Spinal cord (tissue), 10 donors: ENCODE measurements at places on chromosomes 2 and 18. TPM values are rescaled to one million over a fixed set of nuclear protein-coding genes. Genes with fewer than 3 reads are reported as not detected.
A peak's percentile ranks its signal among the peaks of the same experiment; 100 is the strongest.

DNA sequence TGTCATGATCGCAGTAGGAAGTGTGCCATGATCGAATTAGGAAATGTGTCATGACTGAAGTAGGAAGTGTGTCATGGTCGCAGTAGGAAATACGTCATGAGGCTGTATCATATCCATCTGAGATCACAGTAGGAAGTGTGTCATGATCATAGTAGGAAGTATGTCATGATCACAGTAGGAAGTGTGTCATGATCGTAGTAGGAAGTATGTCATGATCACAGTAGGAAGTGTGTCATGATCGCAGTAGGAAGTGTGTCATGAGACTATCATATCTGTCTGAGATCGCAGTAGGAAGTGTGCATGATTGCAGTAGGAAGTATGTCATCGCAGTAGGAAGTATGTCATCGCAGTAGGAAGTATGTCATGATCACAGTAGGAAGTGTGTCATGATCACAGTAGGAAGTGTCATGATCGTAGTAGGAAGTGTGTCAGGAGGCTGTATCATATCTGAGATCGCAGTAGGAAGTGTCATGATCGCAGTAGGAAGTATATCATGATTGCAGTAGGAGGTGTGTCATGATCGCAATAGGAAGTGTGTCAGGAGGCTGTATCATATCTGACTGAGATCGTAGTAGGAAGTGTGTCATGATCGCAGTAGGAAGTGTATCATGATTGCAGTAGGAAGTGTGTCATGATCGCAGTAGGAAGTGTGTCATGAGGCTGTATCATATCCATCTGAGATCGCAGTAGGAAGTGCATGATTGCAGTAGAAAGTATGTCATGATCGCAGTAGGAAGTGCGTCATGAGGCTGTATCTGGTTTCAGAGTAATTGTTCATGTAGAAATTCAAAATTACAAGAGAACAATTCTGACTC is 56.4 kb upstream of the NFATC1 start:
- no peak for DNase-seq

Gene SULT1C4
- polyA plus RNA-seq, result 35.1 TPM

GRCh38 chr2:6992794-6993228 is 75.6 kb downstream of the RNF144A start:
- DNase-seq, result no peak

Gene DSG1
- 0.17 TPM for polyA plus RNA-seq

DNA sequence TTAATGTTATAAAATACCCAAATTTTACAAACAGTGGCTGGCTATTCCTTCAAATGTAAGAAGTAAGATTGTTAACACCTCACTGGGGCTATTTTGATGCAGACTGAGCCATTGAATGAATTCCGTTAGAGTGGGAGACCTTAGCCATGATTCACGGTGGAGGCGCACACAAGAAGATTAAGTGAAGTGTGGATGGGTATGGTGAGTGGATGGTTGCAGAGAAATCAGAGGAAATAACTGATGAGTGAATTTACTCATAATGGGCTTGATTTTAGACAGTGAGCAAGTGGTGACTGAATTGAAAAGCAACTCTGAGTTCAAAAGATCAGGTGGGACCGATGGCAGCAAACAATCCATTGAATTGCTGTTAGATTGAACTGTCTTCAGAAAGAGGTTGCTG is 75.0 kb downstream of the NRP2 start:
- DNase-seq, result no peak

GRCh38 chr2:138814123-138814898 is 34.1 kb upstream of the NXPH2 start:
- no peak for DNase-seq

- DNase-seq, result no peak
Observed at GRCh38 chr2:227674485-227674884, 7.9 kb downstream of the SCYGR5 start.

GRCh38 chr18:41845563-41845962 is 109.5 kb upstream of the PIK3C3 start:
- no peak for DNase-seq

GRCh38 chr18:25350489-25351251 is 1.3 kb downstream of the ZNF521 start:
- DNase-seq, result peak; percentile 61

GRCh38 chr2:68059784-68060525 is 2.8 kb downstream of the C1D start:
- DNase-seq, result no peak

DNA sequence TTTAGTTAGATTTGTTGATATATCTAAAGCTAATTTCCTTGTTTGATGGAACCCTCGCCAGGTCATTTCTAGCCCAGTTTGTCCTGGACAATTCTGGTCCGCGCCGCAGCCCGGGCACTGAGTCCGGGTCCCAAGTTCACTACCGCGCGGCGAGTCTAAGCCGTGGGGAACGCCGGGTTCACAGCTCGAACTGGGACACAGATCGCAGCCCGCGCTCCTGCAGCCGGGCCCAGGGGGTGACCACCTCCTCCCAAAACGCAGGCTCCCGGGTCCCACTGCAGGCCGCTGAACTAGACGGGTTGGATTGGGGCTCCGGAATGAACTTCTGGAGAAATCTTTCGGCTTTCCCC is 681 bp downstream of the ACADL start:
- DNase-seq, result no peak

Gene STK39
- polyA plus RNA-seq, result 64.0 TPM

DNA sequence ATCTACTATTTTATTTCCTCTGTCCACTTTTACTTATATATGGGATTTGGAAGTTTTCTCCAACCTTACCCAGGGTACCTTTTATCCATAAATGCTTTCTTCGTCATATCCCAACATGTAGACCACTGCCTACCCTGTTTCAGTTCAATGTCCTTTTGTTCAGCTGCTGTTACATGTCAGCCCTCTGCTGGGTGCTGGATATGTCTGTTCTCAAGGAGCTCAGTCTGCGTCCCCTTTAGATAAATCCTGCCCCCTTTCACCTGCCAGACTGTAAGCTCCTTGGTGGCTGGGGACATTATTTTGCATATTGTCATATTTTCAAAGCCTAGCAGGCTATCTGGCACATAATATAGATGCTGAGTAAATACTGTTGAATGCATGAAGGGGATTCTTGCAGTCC is 53.2 kb downstream of the NEMP2 start:
- no peak for DNase-seq

Gene SNRNP27
- 82.9 TPM for polyA plus RNA-seq

GRCh38 chr2:230666446-230666845 is 46.2 kb upstream of the CAB39 start:
- DNase-seq, result no peak

- DNase-seq, result no peak
Observed at GRCh38 chr2:165251366-165251765, 12.2 kb downstream of the SCN2A start.

- peak; percentile 26 for DNase-seq
Observed at GRCh38 chr2:119760237-119760955, 674 bp downstream of the PTPN4 start.

Gene CIB4
- polyA plus RNA-seq, result 0.27 TPM

GRCh38 chr18:9823805-9824473 is 61.8 kb upstream of the TXNDC2 start:
- no peak for DNase-seq

DNA sequence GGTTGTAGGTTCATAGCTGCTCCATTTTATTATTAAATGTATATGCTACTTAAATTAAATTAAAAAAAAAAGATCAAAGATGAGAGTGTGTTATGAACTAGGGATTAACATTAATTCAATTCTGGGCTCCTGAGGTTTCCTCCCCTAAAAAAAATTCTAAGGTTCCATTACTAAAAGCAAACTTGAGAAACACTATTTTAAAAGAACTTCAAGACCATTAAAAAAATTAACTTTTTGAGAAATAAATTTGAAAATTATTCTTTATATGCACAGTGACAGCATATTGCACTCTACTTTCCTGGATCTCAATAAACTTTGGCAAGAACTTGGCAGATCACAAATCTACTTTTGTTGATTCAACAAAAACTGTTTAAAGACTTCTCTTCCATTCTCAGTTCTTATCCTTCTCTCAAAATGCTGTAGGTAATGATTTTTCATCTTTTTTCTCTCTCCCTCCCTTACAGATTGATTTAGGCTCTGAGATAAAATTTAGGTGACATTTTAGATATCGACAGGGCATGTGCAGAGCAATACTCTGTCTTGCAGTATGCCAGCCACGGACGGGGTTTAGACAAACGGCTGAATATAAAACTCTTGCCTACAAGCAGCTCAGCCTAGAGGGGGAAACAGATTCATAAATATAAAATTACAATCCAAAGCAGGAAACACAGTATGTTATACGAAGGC is 592 bp upstream of the MARS2 start:
- no peak for DNase-seq
